ENCODE measurements at places on chromosomes 4 and X.

DNA sequence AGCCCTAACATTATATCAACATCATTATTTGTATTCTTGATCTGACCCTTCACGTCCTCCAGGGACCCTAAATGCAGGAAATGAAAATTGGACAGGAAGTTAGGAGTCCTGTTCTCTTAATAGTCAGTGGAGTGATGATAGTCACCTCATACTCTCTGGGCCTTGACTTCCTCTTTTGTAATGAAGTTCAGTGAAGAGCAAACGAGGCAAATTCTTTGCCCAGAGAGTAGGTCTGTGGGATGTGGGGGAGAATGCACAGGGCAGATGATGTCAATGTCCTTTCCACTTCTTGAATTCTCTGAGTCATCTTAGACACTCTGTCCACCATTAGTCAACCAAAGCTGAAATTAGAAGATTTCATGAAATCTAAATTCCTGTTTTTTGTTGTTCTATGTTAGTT lies 17.1 kb upstream of the GPRIN3 start:
- DNase-seq: no peak

GRCh38 chr4:166366012-166366411 lies 493.0 kb downstream of the TLL1 start:
- DNase-seq: no peak

GRCh38 chrX:131677655-131678628 lies 134.1 kb downstream of the OR13H1 start:
- peak; percentile 2 for DNase-seq

GRCh38 chr4:5798462-5798861 lies 87.5 kb downstream of the EVC start:
- DNase-seq: no peak

All from CD4-positive, alpha-beta T cell treated with Interleukin-15 for 4 hours (primary cell).